HCT116 (cell line): ENCODE measurements at places on chromosomes 7 and 10.

- DNase-seq, result no peak
These were observed 115.6 kb downstream of the TSPAN12 start for GRCh38 chr7:120742372-120742771.

DNA sequence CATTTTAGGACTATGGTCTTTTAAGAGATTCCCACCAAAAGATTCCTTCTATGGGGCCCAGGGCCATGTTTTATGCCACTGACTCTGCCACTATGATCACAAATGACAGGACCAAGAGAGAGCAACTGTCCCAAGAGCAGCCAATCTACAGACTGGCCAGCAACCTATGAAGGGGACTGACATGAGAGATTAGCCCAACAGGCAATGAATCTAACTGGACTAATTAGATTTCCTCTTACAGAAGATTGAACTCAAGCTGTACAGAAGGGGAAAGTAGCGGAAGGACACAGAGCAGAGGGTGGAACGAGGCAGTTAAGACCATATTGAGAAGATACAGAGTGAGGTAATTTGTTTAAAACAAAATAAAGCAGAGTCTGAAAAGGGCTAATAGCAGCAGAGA is 25.8 kb downstream of the ZNF800 start:
- DNase-seq, result no peak

GRCh38 chr7:137798073-137798763 is 48.6 kb downstream of the DGKI start:
- no peak for DNase-seq

GRCh38 chr7:1590887-1591286 is 21.1 kb upstream of the PSMG3 start:
- no peak for DNase-seq

DNA sequence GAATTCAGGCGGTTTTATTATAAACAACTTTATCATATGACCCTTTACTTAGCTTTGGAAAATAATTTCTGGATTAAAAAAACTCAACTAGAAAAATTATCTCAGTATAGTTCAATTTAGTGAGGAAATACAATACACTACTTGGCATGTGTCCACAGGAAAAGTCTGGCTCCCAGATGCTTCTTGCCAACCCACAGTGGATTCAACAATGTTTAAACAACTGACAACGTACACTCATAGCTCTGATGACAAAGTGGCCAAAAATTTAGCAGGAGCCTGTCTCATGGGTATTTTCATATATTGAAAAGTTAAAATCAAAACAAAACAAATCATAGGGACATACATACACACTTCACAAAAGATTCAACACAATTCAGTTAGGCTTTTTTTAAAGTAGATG is 158.8 kb downstream of the SKAP2 start:
- DNase-seq, result no peak

DNA sequence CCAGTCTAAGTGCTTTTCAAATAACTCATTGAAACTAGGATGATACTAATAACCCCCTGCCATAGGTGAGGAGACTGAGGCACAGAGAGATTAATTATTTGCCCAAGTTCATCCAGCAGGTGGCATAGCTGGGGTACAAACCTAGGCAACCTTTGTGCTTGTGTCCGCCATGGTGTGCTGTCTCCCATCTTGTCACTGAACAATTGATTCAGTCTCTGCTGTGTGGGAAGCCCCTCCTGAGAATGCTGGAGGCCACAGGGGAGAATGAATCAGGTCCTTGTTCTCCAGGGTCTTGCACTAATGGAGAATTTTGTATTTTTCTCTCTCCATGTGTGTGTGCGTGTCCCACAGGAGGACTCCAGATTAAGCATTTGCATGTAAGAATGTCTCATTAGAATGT is 15.8 kb upstream of the TMEM236 start:
- no peak for DNase-seq

GRCh38 chr10:109838592-109839244 is 84.6 kb downstream of the XPNPEP1 start:
- no peak for DNase-seq

DNA sequence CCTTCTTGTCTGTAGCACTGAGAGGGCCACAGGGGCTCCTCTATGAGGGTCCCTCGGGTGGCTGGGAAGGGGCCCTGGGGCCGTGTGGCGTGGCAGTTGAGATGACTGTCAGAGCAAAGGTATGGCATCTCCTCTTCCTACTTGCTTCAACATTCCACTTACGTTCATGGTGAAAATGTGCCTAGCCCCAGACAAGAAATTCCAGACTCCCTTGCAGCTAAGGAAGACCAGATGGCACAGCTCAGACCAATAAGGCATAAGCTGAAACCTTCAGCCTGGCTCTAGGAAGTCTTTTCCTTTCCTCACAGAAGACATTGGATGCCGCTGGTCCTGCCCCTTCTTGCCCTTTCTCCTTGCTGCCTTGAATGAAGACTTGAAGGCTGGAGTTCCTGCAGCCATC is 57.4 kb downstream of the ZNF503 start:
- DNase-seq, result no peak
